ENCODE measurements at places on chromosomes 7 and 10.

GRCh38 chr10:53843736-53844362 is 957.2 kb downstream of the PCDH15 start:
- no peak for DNase-seq

DNA sequence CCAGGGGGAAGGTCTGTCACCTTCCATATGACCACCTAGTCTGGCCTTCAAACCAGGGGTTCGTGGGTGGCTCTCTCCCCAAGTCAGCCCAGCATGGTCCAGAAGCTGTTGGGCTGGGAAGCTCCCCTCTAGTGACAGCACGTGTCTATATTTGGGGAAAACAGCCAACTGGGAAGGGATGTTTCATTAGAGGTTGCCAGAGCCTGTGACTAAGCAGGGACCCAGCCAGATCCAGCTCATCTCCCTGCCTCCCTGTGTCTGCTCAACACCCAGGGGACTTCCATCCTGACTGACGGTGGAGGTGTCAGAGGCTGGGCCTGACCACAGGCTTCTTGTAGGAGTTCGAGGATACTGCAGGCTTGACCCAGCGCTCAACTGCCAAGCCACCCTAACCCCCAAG is 10.5 kb downstream of the STYXL1 start:
- peak; percentile 17 for DNase-seq

DNA sequence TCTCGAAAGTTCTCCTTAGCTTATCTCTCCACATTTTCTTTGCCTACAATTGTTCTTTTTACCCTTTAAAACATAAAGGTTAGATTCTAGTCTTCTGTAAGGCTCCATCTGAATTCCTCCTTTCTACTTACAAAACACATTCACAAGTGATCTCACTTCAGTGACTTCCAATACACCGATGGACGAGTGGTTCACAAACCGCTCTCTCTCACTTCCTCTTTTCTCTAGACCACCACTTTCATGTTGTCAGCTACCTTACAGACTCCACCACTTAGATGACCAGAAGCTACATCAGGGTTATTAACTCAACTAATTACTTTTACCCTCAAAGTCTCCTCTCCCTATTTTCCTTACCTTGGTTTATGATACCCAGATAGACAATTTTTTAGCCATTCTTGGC is 11.8 kb downstream of the MET start:
- no peak for DNase-seq

GRCh38 chr7:28060371-28060950 is 120.1 kb downstream of the JAZF1 start:
- DNase-seq, result no peak

DNA sequence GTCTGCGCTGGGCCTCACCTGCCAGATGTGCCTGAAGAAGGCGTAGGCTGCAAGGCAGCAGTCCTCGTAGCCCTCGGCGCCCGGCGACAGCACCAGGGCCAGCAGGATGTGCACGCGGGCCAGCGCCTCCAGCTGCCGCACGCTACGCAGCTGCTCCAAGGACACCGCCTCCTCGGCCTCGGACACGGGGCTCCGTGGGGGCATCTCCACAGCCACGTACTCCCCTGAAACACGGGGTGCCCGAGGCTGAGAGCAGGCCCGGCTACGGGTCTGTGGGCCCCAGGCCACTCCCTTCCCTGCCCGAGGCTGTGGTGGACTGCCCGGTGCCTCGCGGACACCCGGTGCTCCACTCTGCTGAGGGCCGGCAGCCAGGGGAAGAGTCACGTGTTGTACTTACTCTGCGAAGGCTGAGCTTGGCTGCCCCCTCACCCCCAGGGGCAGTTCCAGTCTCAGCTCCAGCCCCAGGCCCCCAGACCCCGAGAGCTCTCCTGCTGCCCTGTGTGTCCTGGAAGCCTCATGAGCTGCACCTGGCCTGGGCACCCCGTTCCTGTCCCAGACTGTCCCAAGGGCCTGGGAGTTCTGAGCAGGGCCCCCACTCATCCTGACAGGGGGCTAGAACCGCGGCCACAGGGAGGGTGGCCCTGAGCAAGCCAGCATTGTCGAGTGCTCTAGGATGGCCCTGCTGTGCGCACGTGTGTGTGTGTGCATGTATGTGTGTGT is 62.8 kb downstream of the CFAP46 start:
- no peak for DNase-seq

DNA sequence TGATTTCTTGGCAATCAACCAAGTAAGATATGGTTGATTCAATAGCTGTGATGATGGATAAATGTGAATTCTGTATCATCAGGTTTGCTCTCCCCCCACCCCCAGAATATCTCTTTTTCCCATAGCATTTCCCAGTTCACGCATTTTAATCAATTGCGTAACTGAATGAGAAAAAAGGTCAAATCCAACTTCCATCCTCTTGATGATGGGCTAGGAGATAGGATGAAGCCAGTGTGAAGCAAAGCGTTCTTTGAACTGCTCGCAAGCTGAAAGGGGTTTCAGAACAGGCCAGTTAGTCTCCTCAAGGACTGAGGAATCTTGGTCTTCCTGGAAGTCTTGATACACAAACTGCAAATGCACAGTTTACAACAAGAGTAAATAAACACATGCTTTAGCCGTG is 94.5 kb upstream of the ARMC3 start:
- DNase-seq, result no peak

DNA sequence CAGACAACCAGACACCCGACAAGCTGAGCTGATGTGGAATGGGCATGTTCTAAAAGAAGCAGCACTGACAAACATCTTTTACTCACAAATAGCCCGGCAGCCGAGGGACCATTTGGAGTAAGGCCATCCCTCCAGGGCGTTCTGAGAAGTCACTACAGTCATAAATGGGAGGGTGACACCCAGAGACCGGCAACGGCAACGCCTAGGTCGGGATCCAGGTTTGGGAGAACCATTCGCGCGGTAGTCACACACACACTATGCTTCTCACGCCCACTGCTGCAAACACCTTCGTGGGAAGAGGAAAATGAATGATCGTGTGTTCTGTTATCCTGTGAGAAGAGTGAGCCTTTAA is 9.8 kb downstream of the TNS3 start:
- no peak for DNase-seq

GRCh38 chr10:73859428-73859783 is 14.9 kb downstream of the CAMK2G start:
- no peak for DNase-seq

DNA sequence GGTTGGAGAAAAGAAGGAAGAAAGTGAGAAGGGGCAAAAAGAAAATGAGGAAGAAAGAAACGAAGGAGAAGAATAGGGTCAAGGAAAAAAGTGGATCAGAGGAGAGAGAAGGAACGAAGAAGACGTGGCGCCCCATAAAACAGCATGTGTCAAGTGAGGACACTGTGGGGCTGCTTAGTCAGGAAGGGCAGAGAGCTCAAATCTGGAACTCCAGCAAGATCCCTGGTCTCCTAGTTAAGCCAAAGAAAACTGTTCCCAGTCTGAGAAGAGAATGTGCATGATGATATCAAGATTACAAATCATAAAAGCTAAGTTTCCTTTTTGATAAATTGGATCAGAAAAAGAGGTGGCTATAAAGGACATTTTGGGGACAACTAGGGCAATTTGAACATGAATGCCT is 33.0 kb downstream of the CREB3L2 start:
- DNase-seq, result no peak

GRCh38 chr7:158541346-158542010 is 46.1 kb downstream of the PTPRN2 start:
- no peak for DNase-seq

DNA sequence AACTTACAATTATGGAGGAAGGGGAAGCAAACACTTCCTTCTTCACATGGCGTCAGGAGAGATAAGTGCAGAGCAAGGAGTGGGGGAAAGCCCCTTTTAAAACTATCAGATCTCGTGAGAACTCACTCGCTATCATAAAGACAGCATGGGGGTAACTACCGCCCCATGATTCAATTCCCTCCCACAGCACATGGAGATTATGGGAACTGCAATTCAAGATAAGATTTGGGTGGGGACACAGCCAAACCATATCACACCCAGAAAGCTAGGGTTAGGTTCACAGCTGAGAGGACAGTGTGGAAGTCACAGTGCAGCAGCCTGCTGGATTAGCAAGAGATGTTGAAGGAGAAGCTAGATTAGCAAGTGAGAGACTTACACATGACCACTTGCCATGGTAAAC is 81.6 kb downstream of the CRTAC1 start:
- no peak for DNase-seq

GRCh38 chr10:104680467-104681401 is 39.6 kb downstream of the SORCS3 start:
- peak; percentile 26 for DNase-seq

- DNase-seq, result no peak
Measured at GRCh38 chr10:123996302-123996701, 97.1 kb downstream of the CHST15 start.

DNA sequence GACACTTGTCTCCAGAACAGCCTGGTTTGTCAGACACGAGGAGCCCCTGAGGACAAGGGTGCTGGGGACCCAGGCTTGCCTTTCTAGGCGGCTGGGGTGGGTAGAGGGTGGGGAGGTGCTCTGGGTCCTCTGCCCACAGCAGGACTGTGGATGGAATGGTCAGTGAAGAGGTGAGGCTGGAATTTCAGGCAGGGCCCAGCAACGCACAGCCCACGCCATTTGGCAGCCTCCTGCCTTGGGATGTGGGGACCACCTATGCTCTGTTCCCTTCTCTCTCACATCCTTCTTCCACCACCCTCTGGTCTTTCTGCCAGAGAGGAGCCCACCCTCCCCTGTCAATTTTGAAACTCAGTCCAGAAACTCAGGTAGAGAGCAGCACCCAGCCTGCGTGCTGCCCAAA is 103.2 kb downstream of the CXCL12 start:
- DNase-seq, result no peak

GRCh38 chr10:96618653-96619052 is 31.8 kb upstream of the TM9SF3 start:
- no peak for DNase-seq

DNA sequence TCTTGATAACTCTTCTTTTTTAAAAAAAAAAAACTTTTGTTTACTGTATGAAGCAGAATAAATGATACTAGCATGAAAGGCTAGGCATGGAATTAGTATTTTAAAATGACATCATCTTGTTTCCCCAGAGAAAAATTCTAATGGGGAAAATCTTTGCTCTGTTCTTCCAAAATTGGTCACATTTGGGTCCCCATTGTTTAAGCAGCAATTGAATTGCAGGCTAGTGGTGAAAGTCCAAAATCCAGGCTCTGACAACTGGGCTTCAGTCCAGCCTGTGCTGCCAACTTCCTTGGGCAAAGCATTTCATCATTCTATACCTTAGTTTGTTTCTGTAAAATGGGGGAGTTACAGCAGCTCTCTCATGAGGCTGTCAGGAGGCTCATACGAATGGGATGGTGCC is 726.4 kb downstream of the KCNMA1 start:
- no peak for DNase-seq

DNA sequence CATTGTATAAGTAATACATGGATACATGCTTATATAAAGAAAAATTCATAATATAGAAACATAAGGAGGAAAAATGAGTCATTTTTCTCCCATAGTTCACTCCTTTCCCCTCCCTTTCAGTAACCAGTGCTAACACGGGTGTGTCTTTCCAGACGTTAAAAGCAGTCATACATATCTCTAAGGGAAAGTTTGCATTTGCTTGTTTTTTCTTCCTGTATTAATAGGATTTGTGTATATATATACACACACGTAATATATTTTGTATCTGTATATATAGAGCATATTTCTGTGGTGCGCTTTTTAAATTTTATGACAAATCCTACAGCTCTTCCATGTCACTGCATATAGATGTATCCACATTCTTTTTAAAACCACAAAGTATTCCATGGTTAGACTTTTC is 78.8 kb downstream of the RALA start:
- no peak for DNase-seq

DNA sequence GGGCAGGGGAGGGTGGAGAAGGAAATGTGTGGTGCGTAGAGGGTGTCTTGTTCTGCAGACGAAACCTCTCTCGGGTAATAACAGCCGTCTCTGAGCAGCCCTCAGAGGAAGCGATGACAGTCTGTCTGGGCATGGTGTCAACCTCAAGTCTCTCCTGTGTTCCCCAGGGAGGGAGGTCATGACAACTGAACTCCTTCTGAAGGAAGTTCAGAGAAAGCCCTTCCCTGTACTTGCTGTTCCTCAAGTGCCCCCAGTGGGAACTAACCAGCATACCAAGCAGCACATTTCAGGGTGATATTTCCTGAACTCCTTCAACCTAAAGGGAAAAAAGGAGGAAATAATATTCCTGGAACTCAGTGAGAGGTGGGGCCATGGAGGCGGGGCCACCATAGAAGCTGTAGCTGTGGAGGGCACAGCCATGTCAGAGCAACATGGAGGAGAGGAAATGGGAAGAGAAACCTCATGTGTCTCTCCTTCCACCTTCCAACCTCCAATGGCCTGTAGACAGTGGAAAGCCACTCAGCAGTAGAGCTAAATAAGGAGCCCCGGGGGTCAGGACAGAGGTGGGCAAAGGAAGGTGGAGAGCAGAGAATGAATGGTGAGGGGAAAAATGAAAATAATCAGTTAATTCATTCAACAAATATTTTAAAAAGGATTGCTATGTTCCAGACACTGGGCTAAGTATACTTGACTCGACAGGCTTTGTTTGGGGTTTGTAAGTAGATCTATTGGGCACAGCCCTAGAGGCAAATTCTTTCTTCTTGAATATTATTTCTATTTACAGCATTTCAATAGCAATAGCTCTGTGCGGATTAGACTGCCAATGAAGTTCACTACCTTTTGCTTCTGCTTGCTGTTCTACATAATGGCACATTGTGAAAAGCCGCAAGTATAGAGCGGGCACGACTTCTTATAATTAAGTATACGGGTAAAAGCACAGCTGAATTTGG is 61.0 kb upstream of the AOAH start:
- DNase-seq, result no peak

DNA sequence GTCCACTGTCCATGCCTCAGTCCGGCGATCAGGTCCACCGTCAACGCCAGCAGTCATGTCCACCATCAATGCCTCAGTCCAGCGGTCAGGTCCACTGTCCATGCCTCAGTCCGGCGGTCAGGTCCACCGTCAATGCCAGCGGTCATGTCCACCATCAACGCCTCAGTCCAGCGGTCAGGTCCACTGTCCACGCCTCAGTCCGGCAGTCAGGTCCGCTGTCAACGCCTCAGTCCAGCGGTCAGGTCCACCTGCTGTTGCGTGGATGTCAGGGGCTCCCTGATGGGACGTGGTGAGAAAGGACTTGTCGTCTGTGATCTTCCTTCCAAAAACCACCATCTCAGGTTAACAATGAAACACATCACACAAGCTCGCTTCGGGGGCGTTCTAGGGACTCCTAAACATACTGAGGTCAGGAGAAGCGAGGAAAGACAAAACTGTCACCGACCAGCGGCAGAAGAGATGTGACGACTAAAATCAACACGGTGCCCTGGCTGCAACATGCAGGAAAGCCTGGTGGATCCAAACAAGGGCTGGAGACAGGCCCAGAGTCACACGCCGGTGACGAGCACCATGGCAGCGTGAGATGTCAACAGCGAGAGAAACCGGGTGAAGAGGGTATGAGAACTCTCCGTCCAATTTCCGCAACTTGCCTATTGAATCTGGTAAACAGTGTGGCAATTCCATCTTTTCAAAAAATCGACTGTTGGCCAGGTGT is 264.2 kb downstream of the MAD1L1 start:
- no peak for DNase-seq

GRCh38 chr7:142104550-142105527 is 6.7 kb upstream of the MGAM2 start:
- peak; percentile 50 for DNase-seq
